ENCODE measurements at places on chromosomes 16 and 17.

DNA sequence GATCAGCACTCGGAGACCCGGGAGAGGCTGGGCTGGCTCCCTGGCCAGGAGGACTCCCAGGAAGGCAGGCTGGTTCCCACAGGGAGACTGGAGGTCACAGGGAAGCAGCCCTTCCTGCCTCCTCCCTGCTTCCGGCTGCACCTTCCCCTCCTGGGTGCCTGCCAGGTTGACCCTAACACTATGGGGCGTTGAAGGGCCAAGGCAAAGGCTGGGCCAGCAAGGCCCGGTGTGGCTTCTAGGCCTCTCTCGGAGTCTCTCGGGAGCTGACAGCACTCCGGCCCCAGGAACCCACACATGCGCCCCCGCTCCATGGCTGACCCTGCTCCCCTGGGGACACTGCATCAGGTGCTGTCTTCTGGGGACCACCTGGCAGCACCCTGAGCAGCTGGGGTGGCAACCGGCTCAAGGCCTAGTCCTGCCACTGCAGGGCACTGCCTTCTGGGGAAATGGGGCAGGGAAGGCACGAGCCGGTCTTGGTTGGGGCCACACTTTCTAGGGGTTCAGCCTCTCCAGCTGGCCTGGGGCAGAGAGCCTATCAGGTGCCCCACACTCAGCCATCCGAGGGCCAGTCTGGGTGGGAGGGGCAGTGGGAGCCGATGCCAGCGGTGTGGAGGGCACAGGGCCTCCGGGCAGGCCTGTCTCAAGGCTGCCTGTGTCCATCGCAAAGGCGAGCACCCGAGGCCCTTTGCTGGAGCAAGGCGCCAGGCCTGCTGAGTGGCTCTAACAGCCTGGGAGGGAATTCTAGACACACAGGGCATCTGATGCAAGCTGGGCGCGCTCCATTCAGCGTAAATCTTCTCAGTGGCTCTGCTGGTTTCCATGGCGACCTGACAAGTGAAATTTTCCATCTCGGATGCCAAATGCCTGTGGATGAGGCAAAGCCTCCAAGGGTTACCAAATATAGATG, 5.6 kb upstream of the MTSS2 start:
- peak; percentile 88 for DNase-seq

GRCh38 chr16:81756615-81757356, 22.3 kb upstream of the PLCG2 start:
- DNase-seq: no peak

DNA sequence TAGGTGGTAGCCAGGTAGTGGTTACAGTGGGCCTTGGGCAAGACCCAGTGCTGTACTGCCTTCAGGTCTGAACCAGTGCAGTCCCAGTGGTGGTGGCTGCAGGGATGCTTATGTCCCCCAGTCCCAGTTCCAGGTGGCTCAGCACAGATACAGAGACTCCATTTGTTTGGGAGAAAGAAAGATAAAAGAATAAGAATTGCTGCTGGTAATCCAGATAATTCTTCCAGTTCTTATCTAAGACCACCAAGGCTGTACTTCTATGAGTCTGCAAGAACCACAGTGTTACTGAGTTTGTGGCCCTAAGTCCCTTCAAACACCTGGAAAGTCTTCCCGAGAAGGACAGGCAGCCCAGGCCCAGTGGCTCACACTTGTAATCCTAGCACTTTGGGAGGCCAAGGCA, 33.9 kb upstream of the ATP2C2 start:
- DNase-seq: no peak

- no peak for DNase-seq
Observed at GRCh38 chr17:47820033-47820789, 1.4 kb downstream of the OSBPL7 start.

DNA sequence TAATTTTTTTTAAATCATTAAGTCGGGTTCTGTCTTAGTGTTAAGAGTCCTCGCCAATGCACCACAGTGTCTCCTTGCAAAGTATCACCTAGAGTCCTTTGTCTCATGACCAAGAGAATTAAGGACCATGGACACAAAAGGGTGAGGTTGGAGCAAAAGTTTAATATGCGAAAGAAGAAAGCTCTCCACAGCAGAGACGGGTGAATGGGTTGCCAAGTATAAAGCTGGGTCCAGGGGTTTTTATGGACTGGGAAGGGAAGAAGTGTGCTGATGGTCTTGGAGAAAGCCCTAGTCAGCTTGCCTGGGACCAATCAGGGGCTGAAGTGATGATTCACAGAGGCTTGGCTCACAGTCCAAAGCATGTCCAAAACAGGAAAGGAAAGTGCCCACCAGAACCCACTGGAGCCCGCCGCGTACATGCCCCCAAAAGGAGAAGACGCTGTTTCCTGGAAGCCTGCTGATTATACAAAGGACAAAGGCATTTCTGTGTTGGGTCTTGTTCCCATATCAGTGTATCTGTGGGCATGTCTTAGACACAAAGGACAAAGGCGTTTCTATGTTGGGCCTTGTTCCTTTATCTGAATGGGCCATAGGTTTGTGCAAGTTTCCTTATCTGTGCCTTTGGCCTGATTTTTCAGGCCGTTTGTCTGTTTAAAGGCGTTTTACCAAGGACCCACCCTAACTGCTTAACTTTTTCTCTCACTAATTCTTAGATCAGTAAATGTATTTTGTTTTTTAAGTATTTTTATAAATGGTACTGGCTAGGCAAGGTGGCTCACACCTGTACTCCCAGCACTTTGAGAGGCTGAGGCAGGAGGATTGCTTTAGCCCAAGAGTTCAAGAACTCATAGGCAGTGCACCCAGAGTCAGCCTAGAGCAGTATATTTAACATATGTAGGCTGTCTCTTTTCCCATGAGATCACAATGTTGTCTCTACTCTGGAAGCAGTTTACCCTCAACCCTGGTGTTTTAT, 28.7 kb upstream of the ATF7IP2 start:
- no peak for DNase-seq

DNA sequence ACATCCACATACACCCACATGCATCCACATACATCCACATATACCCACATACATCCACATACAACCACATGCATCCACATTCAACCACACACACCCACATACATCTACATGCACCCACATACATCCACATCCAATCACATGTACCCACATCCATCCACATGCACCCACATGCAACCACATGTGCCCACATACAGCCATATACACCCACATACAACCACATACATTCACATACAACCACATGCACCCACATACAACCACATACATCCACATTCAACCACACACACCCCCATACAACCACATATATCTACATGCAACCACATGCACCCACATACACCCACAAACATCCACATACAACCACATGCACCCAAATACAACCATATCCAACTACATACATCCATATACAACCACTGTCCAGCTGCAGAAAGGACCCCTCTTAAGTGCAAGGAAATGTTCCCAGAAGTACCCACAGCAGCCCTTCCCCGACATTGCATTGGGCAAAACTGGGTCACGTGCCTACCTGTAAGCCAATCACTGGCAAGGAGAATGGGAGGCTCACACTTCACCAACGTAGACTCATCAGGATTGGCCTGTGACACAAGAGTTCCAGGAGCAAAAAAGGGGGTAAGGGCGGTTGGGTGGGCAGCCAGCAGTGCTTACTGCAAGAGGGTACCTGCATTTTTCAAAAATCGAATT, 18.1 kb downstream of the CALB2 start:
- no peak for DNase-seq

DNA sequence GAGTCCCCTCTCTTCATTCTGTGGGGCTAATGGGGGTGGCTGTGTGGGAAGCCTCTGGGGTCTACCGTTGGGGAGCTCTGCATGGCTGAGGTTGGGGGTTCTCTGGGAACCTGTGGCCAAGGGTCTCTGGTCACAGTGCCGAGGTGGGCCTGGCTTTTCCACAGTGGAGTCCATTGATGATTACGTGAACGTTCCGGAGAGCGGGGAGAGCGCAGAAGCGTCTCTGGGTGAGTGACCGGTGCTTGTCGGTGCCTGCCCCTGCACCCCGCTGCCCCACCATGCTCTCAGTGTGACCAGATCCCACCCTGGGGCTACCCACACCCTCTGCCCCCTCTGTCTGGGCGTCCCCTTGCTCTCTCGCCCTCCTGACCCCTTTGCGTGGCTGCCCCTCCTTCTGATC, 4.5 kb downstream of the LAT start:
- DNase-seq: no peak

GRCh38 chr16:660459-661183, 7.3 kb upstream of the RHOT2 start:
- DNase-seq: peak; percentile 69

DNA sequence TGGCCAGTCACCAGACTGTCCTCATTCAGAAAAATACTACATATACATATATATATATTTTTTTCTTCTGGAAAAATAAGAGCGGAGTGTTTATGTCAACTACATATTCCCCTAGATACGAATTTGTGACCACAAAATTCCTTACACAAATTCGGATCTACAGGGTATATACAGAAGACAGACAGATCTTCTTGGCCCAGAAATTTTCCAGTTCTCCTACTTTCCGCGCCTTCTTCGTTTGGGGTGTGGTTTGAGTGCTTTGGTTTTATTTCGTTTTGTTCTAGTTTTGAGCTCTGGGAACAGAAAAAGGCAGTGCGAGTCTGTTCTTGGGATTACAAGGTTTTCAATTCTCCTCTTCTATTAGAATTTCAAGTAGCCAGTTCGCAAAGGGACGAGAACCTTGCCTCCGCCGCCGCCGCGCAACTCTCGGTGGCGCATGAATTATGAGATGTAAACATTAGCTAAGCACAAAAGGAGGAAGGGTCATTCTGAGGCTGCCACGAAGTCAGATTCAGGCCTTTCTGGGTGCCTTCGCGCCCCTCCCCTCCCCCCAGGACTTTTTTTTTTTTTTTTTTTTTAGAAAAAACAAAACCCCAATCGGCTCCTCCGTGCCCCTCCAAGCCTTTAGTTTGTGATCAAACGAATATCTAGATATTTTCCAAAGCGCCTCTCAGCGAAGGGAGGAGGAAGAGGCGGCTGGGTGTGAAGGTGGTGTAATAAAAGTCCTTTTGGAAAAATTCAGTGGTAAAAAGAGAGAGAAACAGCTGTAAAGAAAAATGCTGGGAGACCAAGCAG, 1.8 kb upstream of the HOXB4 start:
- no peak for DNase-seq

GRCh38 chr16:89907055-89907814, 11.4 kb upstream of the MC1R start:
- DNase-seq: no peak

- no peak for DNase-seq
Observed at GRCh38 chr17:48068491-48068961, 20.4 kb downstream of the NFE2L1 start.

- no peak for DNase-seq
Observed at GRCh38 chr16:57701759-57702371, 7.3 kb downstream of the DRC7 start.

- no peak for DNase-seq
Observed at GRCh38 chr17:17070931-17071330, 28.7 kb downstream of the MPRIP start.

- DNase-seq: no peak
Observed at GRCh38 chr17:64388961-64389565, 1.6 kb downstream of the PECAM1 start.

DNA sequence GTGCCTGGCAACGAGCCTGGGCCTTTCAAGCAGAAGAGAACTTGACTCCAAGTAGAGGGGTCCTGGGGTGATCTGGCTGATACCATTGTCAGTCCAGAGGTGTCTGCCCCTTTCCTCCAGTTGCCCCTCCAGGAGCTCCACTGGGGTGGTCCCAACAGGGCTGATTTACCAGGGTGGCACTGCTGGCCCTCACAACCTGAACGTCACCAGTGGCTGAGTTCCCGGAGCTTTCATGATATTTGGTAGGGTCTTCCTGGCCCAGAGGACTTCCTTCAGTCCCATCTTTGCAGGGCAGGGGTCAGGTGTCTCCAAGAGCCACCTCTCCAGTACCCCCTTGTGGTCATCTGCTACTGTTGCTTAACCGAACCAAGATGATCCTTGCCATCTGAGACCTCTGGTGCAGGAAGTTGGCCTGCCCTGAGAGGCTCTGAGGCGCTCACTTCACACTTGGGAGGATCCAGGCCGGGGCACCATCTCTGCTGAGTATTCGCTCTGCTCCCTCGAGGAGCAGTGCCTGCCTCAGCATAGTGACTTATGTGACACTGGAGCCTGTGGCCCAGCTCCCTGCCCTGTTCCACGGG, 3.5 kb downstream of the LIMD2 start:
- no peak for DNase-seq

DNA sequence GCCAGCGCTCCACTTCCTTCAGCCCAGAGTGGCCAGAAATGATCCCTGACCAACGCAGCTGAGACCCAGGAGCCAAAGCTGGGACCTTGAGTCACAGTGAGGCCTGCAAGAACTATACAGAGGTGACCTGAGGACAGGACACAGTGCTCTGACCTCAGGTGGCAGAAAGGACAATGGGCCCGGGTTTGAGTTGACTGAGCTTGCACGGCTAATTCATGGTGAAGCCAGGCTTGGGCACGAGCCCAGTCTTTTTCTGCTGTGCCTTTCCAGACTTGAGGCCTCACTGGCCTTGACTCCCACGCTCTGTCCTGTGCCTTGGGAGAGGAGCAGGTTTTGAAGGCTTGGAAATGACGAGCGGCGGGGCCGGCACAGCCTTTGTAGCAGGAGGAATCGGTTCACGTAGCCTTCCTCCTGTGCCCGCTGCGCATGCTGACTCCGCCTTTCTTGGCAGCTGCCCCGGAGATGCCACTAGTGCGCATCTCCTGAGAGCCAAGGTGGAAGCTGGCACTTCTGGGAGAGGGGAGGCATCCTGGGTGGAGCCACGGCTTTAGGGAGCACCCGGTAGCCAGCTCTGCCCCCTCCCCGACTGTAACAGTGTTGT, 34.9 kb downstream of the NDEL1 start:
- DNase-seq: no peak

DNA sequence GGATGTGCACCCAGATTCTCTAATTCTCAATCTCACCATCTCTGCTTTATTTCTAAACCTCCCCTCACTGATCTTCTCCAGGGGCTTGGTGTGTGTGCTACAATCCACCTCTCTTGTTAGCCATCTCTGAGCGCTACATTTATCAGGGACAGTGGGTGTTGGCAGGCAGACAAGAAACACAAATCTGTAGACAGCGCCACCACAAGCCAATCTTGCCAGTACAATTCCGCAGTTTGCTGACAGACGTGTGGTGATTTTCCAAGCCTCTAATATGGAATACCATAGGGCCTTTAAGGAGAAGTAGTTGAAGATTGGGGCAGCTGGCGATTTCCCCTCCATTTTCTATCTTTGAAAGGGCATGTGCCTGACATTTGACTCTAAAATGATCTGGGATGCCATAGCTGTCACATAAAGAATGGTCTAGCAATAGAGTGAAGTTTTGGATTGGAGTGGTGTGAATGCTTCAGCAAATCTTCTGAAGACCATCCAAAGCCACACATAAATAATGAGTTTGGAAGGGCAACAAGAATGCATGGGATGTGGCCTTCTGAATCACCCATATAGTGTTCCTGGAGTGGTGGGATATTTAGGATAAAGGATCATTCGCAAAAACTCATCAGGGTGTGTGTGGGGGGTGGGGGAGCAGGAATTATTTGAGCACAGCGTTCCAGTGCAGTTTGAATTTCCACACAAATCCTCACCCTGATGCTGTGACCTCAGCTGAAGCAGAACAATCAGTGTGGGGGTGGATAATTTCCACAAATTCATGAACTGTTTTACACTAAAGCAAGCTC, 12.0 kb upstream of the ANKFN1 start:
- no peak for DNase-seq

All from HFF-Myc (cell line).